Lower lobe of right lung (tissue), 2 donors: ENCODE measurements at places on chromosomes 6 and 20. TPM values are rescaled to one million over a fixed set of nuclear protein-coding genes. Genes with fewer than 3 reads are reported as not detected.

DNA sequence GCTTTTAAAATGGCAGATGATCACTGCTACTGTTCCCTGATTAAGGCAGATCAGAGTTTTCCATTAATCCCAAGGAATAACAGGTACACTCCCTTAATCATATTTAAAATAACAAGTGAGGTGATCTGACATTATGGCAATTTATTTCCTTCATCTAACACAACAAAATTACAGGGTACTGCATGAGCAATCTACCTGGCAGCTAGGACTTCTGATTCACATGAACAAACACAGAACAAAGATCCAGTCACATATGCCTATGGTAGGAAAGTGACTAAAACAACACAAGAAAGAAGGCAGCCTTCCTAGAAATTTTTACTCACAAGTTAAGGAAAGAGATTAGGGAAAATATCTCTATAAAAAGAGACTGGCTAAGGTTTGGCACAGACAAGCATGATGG lies 33.2 kb downstream of the MAP7 start:
- DNase-seq: no peak
- no peaks in the 10 kb centered on the region for H3K4me1 ChIP-seq
- no peaks in the 10 kb centered on the region for H3K27me3 ChIP-seq
- H3K36me3 ChIP-seq: no peaks in the 10 kb centered on the region

DNA sequence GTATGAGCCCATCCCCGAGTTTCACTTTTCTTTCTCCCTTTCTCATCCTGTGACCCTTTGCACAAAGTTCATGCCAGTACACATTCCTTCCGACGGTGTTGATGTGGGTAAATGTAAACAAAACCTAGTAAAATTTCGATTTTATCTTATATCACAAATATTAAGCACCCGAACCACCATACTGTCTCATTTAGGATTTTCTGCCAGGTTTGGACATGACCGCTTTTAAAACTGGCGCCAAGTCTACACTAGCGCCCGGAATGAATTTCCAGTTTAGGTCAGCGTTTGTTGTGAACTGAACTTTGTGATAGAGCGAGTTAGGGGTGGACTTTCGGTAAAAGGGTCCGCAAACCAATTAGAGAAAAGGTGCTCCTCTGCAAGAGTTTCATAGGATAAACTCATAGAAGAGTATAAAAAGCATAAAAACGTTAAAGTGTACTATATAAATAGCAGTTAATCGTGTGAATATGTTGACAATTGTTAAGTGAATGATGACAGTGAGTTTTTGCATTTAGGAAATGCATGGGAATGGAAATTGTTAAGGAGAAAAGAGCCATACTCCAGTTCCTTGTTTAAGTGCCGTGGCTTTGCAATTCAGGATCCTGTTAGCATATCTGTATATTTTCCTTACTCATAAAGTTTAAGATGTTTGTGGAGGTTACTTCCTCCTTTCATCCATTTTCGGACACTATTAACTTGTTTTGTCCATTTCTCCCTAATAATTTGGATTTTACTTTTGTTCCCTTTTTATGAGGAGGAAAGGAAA lies 937 bp downstream of the AKAP7 start:
- peak overlapping the region; percentile 92 for H3K27ac ChIP-seq
- H3K4me1 ChIP-seq: peaks cover 20% of the 10 kb centered on the region
- no peaks in the 10 kb centered on the region for H3K27me3 ChIP-seq
- no peaks in the 10 kb centered on the region for H3K36me3 ChIP-seq
- no peak for DNase-seq

DNA sequence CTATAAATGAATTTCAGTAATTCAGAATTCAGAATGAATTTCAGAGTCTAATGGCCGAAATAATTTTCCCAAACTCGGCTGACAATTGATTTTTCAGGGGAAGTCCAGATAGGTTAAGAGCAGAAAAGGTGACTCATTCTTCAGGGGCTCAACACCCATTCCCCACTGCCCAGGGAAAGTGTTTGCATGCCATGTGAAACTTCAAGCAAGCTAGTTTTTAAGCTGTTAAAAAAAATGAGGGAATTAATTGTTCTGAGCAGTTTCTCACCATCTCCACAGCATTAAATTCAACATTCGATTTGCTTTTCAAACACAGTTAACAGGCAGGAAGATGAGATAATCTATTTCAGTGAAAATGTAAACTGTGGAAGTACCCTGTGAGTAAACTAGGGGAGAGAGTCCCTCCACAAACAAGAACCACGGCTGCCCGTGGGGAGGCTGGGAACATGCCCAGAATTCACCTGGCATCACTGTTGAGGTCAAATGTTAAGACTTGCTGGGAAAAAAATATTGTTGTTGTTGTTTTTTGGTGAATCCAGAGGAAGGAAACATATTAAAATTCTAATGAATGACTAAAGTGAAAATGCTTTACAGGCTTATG lies 650.8 kb upstream of the AGPAT4 start:
- H3K27ac ChIP-seq: no peak overlapping the region
- H3K36me3 ChIP-seq: no peaks in the 10 kb centered on the region
- DNase-seq: no peak

Gene GPR63
- total RNA-seq: 0.71 TPM

Gene HDGFL1
- total RNA-seq: not detected

Gene SLC2A10
- 11.5 TPM for total RNA-seq

Gene GTSF1L
- total RNA-seq: not detected

Gene PM20D2
- 8.1 TPM for total RNA-seq
